ENCODE measurements at places on chromosomes 2 and 18.

- DNase-seq = no peak
These were observed 236.4 kb downstream of the ALPK2 start for GRCh38 chr18:58392324-58393000.

DNA sequence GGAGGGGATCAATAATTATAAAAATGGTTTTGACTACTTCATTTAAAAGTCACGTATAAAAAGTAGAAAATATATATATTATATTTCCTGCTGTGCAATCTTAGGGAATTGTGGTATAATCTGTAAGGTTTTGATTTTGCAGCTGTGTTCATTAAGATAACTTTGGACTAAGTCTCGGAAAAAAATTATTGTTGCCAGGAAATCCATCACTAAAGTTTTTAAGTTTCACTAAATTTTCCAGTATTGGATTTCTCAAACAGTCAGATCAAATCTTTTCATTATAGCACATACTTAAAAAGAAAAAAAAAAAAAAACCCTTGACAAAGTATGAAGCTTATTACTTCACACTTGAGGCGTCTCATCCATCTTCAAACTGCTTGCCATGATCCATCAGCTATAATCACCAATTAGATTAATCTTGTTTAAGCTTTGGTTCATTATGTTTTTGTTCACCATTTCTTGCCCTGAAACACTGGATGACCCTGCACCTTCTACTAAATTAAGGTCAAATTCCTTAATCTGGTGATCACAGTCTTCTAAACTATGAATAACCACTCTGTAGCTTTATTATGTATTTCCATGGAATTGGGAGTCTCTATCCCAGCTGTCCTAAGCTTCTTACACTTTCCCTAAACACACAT is 326.6 kb upstream of the COL3A1 start:
- DNase-seq = no peak

DNA sequence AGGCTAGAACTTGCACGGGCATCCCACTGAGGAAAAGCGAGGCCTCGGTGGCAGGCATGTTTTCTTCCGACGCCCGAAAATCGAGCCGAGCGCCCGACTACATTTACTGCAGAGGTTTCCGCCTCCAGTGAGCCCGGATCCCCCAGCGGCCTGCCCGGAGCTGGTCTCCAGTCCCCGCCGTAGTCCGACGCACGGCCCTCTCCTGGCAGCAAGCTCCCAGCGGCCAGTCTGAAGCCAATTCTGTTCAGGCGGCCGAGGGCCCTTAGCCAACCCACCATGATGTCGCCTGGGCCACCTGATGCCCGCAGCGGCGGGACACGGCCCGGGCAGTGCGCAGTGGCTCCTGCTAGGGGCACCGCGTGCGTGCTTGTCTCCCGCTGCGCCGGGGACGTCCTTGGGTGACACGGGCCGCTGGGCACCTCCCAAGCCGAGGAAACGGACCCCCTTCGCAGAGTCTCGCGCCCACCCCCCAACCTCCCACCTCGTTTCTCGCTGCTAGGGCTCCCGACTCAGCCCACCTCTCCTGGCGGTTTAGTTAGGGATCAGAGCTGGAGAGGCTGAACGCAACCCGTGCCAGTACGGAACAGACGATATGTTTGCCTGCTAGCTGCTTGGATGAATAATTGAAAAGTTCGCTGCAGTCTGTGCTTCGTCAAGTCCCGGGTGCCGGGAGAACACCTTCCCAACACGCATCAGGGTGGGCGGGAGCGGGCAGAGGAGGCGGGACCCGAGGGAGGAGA is 5.3 kb downstream of the ONECUT2 start:
- no peak for DNase-seq

DNA sequence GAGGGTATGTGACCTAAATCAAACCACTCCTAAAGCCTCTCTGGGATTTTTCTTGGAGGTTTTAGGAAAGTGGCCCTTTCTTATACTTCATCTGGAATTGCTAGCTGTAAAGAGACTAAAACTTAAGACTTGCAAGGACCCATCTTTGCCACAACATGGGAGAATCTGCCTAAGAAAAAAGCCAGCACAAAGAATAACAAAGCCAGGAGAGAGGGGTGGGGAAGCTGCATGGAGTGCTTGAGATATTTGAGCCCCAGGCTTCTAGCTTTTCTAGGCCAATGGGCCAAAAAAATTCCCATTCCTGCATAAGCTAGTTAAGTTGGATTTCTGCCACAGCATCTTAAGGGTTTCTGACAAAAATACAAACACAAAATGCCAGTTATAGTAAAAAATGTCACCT is 38.5 kb upstream of the LYPD6 start:
- DNase-seq = no peak

- no peak for DNase-seq
These were observed 1.7 kb downstream of the CYP1B1 start for GRCh38 chr2:38074058-38074763.

DNA sequence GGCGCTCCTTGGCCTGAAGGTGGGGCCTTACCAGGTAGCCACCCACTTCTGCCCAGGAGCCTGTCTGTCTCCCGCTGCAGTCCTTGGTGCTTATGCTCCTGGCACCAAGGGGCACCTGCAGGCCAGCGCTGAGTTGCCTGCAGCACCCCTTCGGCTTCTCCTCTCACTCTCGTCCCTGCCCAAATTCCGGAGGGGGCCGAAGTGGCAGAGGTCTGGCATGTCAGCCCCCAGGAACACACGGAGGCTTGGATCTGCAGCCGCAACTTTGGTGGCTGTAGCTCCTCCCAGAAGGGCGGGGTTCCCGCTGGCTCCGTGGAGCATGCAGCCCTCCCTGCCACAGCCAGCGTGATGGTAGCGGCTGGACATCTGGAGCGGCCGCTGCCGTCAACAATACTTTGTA is 37.7 kb upstream of the ZNF804A start:
- DNase-seq = no peak

DNA sequence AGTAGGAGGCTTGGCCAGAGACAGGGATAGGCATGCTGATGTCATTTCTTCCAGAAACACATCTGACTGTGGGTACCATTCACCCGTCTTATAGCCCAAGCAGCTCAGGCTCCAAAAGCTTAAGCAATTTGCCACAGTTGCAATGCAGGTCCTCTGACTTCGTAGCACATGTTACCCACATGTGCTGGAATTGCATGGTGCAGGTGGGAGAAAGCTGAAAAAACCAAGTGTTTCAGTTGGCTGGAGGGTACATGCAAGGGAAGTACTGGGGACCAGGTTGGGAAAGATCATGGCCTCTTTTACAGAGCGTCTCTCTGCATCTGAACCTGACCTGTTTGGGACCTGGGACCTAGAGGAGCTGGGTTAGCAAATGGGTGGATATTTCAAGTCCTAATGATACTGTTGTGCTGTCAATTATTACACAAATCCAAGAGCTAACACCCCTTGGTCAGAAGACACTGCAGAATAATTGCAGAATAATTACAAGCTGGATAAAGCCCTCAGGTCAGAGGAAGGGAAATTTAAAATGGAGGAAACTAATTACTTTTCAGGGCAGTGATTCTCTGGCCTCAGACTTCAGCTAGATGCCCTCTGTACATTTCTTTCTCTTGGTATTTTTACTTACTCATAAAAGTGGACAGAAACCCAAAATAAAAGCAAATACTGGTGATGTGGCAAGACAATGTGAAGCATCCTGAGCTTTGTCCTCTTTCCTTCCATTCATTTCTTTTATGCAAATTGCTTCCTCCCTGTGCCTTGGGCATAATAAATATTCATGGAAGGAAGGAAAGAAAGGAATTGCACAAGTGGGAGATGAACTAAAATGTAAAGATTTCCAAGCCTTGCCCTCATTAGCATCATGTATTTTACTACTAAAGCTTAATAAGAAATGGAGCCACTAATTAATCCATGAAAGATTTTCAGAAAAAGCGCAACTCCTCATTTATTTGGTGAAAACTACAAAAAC is 45.6 kb upstream of the TTC39C start:
- no peak for DNase-seq

GRCh38 chr2:101041413-101041812 is 39.3 kb downstream of the RPL31 start:
- DNase-seq = no peak

GRCh38 chr2:189022053-189022481 is 47.9 kb downstream of the COL3A1 start:
- DNase-seq = no peak

GRCh38 chr2:204860274-204860673 is 315.0 kb downstream of the PARD3B start:
- no peak for DNase-seq

DNA sequence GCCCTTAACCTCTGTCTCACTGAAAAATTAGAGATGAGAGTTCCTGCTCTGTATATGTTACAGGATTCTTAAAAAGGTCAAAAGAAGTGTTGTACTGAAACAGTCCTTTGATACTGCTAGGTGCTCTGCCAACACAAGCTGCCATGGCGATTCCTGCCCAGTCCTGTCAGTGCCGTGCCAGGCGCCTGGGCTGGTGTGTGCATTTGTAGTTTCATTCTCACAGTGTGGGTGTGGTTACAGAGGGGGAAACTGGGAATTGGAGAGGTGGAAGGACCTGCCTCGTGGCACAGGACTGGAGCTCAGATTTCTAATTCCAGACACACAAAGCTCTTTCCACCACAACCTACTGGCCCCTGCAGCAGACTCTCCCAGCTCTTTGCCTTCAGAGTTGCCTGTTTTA is 122.3 kb upstream of the RAB6C start:
- DNase-seq = no peak

DNA sequence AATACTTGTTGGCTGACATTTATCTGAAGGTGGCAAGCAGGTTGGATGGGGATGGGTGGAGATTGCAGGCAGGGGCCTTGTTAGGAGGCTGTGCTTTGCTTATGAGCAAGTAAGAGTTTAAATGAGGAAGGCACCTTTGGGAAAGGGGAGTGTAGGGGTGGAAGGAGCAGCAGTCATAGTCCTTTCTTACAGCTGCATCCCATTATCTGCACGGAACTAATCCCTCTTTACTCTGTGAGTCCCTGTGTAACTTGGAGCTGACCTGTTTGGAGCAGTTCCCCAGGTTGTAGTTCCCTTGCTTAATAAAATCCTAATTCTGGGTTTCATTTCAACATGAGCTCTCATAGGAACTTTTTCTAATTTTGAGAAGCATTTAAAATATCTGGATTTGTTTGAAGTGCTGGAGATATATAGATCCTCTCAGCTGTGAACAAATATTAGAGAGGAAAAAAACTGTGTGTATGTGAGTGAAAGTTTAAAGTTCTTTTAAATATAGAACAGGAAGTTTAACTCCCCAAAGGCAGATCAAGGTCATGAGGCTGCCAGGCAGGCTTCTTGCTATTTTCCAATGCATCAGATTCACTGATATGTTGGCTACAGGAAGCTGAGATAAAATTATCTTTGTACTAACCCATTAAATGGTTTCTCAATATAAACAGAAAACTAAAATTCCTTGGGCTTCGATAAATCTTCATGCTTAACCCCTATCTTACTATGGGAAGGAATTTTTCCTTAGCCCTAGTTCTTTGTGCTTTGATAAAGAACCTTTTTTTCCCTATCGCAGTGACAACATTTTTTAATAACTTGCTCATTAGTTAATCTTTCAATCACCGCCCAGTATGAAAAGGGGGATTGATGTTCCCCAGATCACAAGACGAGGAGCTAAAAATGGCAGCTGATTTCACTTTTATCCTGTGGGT is 104.6 kb upstream of the EML6 start:
- no peak for DNase-seq

GRCh38 chr2:28633204-28633603 is 118.4 kb upstream of the PPP1CB start:
- no peak for DNase-seq

DNA sequence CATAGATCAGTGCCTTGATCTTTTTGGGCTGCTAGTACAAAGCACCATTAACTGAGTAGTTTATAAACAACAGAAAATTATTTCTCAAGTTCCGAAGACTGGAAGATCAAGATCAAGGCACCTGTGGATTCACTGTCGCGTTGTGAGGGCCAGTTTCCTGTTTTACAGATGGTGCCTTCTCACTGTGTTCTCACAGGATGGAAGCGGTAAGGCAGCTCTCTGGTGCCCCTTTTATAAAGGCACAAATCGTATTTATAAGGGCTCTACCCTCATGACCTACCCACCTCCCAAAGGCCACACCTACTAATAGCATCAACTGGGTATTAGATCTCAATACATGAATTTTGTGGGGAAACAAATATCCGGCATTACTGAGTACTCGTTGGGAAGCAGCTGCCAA is 729.5 kb upstream of the SLC39A10 start:
- DNase-seq = no peak

DNA sequence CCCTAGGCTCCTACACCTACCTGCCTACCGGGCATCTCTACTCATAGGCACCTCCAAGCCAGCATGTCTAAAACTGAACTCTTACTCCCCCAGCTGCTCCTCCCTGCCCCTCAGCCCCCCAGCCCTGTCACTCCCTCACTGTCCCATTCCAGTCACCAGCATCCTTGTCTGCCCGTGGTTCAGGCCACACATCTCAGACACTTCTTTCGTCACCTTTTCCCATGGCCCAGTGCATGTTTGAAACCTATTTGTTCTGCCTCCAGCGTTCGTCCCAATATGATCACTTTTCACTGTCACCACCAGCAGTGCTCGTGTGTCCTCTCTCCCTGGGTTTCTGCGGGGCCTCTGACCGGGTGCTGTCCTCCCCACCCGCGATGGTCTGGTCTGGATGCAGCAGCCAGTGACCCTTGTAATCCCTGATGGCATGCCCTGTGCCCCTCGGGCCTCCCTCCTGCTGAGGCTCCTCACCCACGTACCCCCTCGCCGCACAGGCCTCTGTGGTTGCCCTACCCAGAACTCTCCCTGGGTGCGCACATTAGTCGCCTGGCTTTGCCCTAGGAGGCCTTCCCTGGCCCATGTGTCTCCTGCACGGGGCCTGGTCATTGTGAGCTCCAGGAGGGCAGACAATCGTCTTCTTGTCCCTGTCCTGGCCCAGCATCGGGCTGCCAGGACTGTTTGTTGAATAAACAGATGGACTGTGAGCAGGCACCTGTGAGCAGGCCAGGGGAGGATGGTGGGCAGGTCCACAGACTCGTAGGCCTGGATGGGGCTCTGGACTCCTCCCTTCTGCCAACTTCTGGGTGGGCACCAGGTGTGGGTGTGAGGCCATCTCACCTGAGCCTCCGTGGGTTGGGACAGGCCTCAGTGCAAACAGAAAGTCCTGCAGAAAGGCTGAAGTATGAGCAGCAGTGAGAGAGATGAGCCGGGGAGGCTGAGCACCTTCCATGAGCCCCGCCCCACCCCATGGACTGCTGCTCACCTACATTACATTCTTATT is 15.5 kb downstream of the LDLRAD4 start:
- no peak for DNase-seq

DNA sequence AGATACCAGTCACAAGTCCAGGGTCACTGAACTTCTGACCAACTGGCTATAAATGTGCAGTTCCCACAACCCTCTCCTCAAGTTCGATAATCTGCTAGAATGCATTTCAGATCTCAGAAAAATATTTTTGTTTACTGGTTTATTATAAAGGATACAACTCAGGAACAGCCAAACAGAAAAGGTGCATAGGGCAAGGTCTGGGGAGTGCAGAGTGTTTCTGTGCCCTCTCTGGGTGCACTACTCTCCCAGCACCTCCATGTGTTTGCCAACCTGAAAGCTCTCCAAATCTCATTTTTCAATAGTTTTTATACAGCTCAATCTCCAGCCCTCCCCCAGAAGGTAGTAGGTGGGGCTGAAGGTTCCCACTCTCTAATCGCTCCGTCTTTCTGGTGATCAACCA is 85.2 kb downstream of the SKA1 start:
- DNase-seq = no peak

Measured in NCI-H187 treated with DMSO at 0.1 percent for 48 hours (cell line).